Bone marrow (tissue), 2 donors: ENCODE measurements at places on chromosomes 6 and 20.

GRCh38 chr6:110013386-110013785 lies 35.3 kb downstream of the GPR6 start:
- DNase-seq = no peak

DNA sequence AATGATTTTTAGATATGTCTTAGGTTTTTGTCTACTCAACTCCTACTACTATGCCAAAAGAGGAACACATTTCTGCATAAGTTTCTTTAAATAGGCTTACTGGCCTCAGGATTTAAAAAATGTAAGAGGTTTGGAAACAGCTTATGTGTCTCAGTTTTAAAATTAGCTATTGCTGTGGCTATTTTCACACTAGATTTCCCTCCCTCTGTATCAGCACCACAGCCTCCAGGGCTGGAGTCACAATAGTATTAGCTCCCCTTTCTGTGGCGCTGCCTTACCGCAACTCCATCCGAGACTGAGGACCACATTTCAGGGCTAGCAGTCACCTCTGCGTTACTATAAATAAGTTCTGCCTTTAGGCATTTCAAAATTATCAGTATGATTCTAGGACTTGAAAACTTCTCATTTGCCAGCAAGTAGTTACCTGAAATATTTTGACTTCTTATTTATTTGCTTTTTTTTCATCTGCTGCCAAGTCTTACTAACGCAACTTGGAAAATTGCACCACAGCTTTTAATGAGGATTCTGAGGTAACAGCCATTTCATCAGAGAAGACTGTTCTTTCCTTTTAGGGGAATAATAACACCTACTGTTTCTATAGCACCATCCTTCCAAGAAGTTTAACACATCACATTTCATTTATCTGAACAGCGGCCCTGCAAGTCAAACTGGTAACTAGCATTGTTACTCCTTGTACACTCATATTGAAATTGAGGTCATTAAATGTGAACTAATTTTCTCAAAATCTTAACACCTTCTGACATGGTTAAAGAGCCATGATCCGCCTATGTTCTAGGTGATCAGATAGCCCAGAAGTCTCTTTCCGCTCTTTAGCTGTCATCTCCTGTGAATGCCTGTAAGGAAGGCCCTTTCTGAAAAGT lies 105.9 kb downstream of the GJA10 start:
- DNase-seq = no peak

GRCh38 chr6:134389129-134389528 lies 71.2 kb upstream of the SGK1 start:
- DNase-seq = no peak

- DNase-seq = no peak
Observed at GRCh38 chr6:146092961-146093686, 64.3 kb downstream of the GRM1 start.

- no peak for DNase-seq
Observed at GRCh38 chr6:443621-444159, 52.1 kb downstream of the IRF4 start.

GRCh38 chr6:166253281-166253681 lies 54.9 kb downstream of the PRR18 start:
- no peak for DNase-seq

GRCh38 chr6:132043148-132043547 lies 92.0 kb upstream of the CCN2 start:
- no peak for DNase-seq

DNA sequence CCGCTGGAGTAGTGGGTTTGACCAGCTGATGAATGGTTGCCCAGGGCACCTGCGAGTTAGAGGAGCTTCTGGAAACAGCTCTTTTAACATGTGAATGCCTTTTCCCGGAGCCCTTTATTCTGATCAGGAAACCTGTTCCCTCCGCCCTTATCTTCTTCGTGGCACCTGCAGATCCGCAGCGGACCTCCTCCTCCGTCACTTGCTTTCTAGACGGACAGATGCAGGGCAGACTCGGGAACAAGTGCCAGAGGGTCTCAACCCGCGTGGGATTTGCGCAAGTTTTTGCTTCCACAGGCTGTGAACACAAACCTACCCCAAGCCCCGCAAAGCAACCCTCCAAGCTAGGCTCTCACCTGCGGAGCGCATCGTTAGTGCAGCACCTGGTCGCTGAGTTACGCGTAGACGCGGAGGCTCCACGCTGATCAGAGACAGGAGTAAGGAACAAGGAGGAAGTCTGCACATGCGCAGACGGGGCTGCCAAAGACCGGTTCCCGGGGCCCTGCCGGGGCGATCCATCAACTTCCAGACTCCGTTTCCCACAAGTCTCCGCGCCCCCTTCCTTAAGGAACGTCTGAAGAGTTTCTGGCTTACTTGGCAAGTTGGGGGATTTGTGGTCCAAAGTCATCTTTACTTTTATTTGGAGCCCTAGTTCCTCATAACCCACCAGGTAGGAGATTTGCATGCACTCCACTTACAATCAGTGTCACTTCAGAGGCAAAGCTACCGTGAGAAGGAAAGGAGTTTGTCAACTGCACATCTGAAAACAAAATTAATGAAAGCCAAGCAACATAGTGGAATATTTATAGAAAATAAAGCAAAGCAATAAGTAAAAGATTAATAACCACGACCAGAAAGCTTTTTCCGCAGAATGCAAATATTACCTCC lies 52.7 kb upstream of the ELMO2 start:
- no peak for DNase-seq

- no peak for DNase-seq
Observed at GRCh38 chr6:116530436-116530835, 15.0 kb downstream of the TRAPPC3L start.

DNA sequence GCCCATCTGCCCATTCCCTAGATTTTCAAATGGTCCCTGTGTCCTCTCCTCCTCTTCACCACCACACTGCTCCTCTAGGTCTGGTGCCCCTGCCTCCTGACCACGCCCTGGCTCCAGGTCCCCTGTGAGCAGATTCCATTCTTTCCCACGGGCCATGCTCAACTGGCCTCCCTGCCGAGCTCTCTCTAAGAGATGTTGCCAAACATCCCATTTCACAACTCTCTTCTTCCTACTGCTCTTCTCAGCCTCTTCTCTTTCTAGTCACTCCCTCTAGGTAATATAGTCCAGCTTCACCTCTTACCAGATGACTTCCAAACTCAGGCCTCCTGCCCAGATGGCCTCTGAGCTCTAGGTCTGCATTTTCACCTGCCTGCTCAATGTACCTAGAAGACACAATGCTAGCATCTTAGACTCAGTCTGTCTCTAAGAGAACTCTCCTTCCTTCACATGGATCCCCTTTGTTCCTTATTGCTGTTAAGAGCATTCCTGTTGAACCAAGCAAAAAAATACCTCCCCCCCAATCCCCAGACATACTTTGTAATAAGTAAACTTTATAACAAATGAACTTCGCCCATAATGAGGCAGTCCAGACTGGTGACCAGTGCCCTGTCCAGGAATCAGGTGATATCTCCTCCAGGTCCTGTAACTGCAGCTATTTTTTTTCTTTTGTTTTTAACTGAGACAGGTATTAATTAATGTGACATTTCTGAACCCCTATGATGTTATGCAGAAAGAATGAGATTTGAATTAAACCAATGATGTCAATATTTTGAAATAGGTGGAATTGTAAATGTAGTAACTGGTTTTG lies 79.0 kb downstream of the LYRM4 start:
- no peak for DNase-seq

DNA sequence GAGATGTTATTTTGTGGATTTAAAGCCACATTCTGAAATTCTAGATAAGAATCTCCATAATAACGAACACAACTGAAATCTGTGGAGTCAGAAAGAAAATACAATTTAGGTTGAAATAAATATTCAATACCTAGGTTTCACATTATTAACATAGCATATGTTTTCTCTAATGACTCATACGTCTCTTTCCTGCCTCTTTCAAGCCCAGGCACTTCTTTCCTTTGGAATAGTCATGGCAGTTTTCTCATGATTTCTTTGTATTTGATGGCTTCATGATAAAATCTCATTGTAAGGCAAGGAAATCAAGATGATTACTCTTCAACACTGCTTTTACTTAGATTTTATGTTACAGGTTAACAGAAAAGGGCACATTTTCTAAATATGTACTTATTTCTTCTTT lies 803.7 kb downstream of the PHF3 start:
- DNase-seq = no peak

GRCh38 chr6:2953098-2953497 lies 18.3 kb downstream of the SERPINB6 start:
- DNase-seq = no peak

- peak; percentile 66 for DNase-seq
Observed at GRCh38 chr20:50292591-50293283, 102.1 kb downstream of the CEBPB start.

DNA sequence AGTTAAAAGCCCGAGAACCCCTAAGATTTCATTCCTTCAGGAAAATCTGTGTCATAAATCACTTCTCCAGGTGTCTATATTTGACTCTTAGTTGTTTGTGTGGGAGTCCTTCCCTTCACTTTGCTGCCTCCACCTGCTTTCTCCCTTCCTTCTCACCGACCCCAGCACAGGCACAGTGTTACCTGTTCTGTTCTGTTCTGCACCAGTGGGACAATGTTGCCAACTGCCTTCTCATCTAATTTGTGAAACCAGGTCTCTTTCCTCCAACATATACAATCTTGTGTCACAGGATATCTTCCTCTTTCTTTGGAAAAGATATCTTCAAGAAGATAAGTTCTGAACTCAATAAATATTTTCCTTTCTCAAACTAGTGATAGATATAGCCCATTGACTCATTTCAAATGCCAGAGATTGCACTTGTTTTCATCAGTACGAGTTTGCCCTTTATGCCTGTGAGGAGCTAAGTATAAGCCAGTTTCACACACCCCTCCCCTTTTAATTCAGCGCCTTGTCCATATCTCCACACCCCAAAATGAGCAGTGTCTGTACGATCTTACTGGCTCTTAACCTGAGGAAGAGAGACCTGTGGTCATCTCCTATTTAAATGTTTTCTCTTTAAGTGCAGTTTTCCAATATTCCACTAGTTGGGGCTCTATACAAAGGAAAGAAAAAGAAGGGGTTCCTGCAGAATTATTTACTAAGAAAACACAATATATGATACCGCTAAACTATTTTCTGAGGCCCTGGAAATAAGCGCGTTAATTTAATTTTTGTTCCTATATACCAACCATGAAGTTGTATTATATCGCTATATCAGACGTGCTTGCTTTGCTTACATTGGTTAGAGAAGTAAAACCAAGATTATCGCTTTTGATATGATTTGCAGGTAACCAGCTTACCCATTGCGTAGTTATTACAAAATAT lies 81.6 kb upstream of the PREP start:
- DNase-seq = peak; percentile 58

DNA sequence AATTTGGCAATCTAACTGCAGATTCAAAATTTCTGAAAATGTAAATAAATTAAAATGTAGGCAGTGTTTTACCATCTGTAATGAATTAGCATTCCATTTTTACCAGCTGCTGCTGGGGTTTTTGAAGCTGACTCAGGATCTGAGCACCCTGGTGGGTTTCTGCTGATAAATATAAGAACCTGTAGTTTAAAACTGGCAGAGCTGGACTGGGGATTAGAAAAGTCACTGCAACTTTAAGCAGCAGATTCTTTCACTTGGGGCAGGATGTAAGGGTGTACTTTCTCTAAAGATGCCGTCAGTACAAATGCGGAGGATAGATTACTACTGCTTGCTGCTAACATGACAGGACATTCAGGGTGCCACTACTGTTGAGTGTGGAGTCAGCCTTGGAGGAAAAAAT lies 341.8 kb downstream of the CDKAL1 start:
- DNase-seq = no peak

GRCh38 chr20:41690702-41691101 lies 72.5 kb upstream of the CHD6 start:
- DNase-seq = no peak

GRCh38 chr20:64241061-64241460 lies 14.5 kb upstream of the PCMTD2 start:
- no peak for DNase-seq

DNA sequence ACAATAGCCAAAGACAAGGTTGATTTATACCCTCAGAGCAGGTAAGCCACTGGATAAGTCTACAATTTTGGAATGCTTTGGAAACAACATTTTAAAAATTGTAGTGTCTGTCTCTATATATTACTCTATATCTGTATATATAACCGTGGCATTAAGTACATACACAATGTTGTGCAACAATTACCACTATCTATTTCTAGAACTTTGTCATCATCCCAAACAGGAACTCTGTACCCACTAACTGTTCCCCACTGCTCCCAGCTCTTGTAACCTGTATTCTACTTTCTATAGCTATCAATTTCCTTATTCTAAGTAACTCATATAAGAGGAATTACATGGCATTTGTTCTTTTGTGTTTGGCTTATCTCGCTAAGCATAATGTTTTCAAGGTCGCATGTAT lies 78.2 kb upstream of the ASCC3 start:
- DNase-seq = no peak

GRCh38 chr6:153989989-153990388 lies 49.1 kb upstream of the OPRM1 start:
- no peak for DNase-seq

DNA sequence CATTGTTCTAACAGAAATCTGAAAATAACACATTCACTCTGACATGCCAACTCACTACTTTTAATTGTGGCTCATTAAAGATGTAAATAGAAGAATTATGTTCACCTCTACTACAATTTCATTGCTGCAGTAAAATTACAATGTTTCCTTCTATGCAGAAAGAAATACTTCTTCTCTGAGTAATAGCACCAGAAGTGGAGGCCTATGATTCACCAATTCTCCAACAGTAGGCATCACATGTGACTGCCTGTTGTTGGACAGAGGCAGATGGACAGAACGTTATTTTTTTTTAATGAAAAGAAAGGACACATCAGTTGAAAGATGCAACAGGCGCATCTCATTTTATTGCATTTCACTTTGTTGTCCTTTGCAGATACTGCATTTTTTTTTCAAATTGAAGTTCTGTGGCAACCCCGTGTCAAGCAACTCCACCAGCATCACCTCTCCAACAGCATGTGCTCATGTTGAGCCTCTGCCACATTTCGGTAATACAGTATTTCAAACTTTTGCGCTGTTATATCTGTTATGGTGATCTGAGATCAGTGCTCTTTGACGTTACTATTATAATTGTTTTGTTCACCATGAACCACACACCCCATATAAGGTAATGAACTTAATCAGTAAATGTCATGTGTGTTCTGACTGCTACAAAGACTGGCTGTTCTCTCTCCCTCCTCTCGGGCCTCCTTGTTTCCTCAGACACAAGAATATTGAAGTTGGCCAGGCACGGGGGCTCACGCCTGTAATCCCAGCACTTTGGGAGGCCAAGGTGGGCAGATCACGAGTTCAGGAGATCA lies 121.4 kb downstream of the ATXN1 start:
- DNase-seq = no peak

GRCh38 chr6:108133594-108134179 lies 32.1 kb upstream of the NR2E1 start:
- DNase-seq = no peak

DNA sequence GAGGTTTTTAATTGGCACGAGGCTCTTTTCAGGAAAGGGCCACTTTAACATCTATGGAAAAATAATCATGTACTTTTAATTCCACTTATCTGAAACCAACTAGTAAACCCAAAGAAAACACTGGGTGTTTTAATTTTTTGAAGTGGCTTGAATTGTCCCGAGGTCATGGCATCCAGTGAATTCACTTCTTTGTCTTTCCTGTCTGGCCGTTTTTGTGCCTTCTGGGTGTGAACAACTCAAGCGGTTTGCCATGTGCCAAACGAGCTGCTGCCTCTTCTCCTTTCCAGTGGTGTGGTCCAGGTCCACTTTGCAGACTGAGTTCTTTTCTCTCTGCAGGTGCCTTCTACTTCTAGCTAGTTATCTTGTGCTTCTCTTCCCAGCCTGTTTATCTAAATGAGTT lies 117.5 kb downstream of the PLCB4 start:
- DNase-seq = no peak

- no peak for DNase-seq
Observed at GRCh38 chr6:90249458-90249857, 47.2 kb downstream of the BACH2 start.
